ENCODE measurements at places on chromosomes 1 and 21.

DNA sequence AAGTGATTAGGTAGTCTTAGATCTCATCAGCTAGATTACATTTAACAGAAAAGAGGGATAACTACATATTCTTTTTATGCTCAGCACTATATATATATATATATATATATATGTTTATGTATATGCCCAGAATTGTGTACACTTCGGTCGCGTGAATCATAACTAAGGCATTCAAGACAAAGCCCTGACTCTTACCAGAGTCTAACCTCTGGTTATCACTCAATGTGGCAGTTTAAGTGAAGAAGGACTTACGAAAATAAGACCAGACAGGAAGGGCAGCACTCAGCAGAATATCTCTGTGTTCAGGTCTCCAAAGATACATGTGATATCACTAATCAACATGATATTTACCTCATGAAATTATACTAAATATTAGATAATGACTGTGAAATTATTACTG, 1326.7 kb downstream of the MRPL39 start:
- DNase-seq, result no peak

GRCh38 chr21:46355161-46356004, 31.4 kb downstream of the PCNT start:
- no peak for DNase-seq

- DNase-seq, result no peak
Observed at GRCh38 chr1:175133673-175134435, 58.7 kb downstream of the KIAA0040 start.

DNA sequence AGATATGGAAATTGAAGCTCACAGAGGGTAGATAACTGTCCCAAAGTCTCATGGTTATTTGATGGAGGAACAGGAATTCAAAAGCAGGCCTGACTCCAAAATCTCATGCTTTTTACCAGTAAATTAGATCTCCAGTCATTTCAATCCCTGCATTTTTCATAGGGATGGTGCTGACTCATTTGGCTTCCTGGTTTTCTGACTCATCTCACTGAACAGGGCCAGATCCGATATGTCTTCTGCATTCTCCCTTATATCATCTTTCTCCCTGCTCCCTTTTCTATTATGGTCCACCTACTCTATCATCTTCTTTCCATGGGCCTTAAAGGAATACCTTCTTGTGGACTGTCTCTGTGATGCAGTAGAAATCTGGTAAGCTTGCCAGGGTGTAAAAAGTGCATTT, 187.2 kb downstream of the FGGY start:
- DNase-seq, result no peak

DNA sequence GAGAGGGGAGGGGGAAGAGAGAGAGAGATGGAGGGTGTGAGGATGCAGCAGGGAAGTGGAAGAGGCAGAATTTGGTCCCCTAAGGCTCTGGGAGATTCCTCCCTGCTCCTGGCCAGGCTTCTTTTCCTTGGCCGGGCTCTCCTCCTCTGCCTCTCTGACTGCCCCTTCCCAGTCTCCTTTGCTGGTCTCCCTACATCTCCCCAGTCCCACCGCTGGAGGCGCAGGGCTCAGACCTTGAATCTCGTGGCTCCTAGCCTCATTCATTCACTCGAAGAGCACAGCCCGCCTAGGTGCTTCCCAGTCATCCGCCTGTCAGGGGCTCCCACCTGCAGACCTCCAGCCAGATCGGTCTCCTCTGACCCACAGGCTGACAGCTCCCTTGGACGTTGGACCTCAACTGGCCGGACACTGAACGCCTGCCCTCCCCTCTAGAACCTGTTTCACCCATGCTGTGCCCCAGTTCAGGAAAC, 76.5 kb downstream of the VWA5B1 start:
- no peak for DNase-seq

- DNase-seq, result peak; percentile 4
Observed at GRCh38 chr1:147541672-147542568, 619 bp downstream of the BCL9 start.

DNA sequence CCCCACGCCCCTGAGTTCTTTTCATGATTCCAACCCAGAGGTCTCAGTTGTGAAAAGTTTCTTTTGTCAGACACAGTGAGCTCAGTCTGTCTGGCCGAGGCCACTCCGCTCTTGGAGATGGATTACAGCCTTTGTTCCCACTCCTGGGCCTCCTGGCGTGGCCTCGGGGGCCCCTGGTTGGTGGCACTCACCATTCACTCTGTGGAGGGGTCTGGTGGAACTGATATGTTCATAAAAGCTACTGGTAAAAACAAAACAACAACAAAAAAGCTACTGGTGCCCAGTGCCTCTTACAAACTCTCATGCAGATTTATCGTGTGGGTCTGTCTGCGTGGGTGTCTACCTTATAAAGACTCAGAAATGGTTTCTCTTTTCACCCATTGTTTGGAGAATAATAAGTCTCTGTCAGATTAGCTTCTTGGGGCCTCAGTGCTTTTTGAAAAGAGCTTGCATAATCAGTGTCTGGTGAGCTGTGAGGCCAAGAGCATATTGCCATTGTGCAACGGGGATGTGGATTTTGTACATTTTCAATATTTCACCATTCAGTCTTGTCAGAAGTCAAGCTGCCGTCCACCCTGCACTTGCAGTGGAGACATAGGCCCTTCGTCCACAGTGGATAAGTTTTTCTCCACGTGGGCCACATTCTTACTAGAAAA, 86.7 kb downstream of the GALNT2 start:
- no peak for DNase-seq

DNA sequence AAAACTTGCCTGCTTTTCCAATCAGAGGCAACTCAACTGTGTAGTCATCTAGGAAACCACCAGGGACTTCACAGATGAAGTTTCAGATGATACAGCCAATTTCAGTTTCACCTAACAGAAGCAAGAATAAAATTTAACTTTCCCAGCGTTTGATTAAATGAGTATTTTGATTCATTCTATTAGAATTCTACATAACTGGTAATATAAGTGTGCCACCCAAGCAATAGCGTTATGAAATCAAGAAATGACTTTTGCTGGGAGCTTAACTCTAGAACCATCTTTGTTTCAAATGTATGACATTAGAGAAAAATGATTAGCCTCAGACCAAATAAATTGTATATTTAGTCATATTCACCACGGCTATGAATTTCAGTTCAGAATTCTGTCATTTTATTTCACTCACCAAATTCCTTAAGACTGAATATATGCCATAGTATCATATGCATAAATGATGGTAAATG, 239.3 kb downstream of the NRIP1 start:
- DNase-seq, result no peak

- DNase-seq, result peak; percentile 26
Observed at GRCh38 chr21:44370027-44370735, 16.8 kb downstream of the TRPM2 start.

- no peak for DNase-seq
Observed at GRCh38 chr1:6776389-6776788, 8.9 kb upstream of the CAMTA1 start.

GRCh38 chr1:198756470-198756869, 117.6 kb downstream of the PTPRC start:
- DNase-seq, result no peak

- DNase-seq, result no peak
Observed at GRCh38 chr1:26785611-26786436, 1.9 kb upstream of the PIGV start.

- no peak for DNase-seq
Observed at GRCh38 chr1:36387141-36387949, 1.6 kb upstream of the STK40 start.

DNA sequence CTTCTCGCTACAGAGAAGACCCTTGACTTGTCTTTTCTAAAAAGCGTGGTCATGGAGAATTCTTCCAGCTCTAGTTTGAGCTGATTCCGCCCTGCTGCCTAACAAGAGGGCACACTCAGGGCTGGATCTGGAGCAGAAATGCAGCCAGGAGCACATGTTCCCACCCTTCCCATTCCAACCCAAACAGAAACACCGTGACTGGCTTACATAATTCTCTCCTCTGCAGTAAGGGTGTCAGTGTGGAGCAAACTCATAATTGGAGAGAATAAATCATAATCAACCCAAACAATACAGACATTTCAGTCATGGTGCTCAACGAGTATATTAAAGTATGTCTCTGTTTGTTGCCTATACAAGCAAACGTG, 34.5 kb downstream of the CTNNBIP1 start:
- no peak for DNase-seq

DNA sequence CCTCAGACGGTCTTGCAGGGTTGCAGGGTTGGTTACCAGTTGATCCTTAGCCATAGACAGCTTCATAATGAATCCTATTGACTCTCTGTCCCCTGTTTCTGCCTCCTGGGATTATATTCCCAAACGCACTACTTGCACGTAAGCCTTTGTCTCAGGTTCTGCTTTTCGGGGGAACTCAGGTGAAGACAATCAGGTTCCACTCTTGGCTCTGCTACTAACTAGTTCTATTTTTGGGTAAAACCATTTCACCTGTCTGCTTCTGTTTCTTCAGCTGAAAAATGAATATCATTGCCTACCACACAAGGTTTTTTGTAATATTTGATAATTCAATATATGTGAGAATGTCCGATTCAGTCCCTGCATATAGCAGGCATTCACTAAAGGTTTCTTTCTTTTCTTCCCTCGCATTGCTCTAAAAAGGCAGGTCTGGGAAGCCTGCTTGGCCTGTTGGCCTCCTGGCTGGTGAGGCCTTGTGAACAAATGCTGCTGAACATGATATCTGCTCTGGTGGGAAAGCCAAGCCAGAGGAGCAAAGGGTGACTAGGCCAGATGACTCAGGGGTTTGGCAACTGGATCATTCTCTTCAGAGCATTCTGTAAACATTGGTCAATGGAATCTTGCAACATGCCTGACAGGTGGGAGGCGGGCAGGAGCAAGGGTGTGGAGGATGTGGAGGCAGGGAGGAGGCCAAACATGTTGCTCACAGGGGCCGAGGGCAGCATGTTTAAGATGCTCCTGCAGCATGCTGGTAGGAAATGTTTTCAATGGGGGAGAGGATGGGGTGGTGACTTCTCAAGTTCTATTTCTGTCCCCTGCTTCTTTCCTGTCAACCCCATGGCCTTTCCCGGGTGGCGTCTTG, 23.8 kb downstream of the IER5 start:
- no peak for DNase-seq

DNA sequence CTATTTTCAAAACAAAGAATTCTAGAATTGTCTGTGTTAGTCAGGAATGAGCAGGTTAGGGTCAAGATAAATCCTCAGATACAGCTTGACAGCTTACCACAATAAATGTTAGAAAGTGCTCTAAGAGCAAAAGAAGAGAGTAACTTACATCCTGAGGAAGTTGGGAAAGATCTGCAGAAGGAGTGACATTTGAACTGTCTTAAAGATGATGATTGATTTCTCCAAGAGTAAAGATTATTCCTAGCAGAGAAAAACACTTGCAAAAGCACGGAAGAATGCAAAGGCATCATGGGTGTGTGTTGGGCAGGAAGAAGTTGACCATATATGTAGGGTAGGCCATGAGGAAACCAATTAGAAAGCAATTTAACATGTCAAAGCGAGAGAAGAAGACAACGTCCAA, 175.4 kb downstream of the LRRC7 start:
- no peak for DNase-seq

- DNase-seq, result no peak
Observed at GRCh38 chr1:230139315-230139714, 72.3 kb downstream of the GALNT2 start.

GRCh38 chr1:93908394-93909145, 660 bp downstream of the GCLM start:
- DNase-seq, result no peak

- no peak for DNase-seq
Observed at GRCh38 chr1:241551759-241552638, 19.8 kb downstream of the KMO start.

DNA sequence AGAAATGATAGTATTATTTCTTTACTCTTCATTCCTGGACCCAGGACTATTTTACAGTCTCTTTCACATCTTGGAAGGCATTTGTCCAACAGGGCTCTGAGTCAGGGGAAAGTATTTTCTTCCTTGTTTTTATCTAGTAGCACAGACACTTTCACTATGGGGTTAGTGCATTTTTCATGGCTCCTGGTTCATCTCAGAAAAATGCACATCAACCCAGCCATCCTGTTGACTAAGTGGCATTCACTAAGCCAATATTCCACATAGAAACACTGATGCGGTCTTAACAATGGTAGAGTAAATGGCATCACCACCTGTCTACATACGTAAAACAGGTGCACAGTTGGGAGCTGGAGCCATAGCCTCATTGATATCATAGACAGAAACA, 87.4 kb upstream of the C1orf21 start:
- DNase-seq, result peak; percentile 38

DNA sequence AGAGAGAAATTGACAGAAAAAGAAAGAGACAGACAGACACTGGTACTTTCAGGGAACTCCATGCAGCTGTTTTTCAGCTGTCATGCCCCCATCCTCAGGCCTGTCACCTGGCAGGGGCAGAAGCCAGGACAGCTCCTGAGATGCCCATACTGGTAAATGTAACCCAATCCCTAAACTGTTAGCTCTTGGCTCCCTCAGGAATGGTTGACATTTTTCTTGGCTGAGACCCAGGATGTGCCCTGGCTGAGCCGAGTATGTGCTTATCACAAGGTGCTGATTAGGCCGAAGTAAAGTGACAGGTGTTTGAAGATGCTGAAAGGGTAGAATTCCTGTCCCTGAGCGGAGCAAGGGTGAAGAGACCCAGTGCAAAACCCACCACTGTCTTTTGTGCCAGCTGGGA, 50.7 kb downstream of the PGM1 start:
- peak; percentile 91 for DNase-seq

GRCh38 chr21:33268737-33269441, 2.7 kb downstream of the IL10RB start:
- peak; percentile 43 for DNase-seq

DNA sequence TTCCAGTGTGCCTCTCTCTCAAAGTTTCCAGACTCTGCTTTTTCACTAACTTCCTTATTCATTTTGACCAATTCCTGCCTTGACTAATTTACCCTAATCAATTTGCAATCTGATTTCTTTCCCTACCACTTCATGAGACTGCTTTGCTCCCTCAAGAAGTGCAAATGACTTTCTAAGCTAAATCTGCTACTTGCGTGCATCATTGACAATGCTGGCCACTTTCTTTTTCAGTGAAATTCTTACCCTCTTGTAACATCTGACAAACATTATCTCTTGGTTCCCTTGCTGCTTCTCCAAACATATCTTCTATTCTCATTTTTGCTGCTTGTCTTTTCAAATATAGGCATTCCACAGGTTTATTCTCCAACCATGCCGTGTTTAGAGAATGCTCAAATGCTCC, 659.9 kb downstream of the USP25 start:
- no peak for DNase-seq

GRCh38 chr1:226121587-226122400, 59.3 kb downstream of the H3-3A start:
- DNase-seq, result peak; percentile 75

DNA sequence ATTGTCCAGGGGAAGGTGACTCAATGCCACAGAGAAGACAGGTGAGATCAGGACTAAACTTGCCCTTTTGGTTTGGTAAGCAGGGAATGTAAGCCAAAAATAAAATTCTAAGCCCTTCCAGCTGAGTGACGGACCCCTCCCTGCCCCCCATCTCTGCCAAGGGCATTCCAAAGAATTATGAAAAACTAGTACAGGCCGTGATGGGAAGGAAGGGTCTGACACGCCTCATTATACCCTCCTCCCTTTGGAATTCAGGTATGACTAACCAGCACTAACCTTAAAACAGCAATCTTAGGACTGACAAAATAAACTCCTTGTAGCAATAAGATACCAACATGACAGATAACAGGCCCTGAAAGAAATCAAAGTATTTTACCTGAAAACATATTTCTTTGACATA, 99.6 kb downstream of the GABPA start:
- no peak for DNase-seq

GRCh38 chr1:6123083-6123482, 57.0 kb downstream of the CHD5 start:
- no peak for DNase-seq

- DNase-seq, result no peak
Observed at GRCh38 chr1:151949371-151950193, 40.3 kb upstream of the THEM4 start.

GRCh38 chr21:16468184-16468583, 738.4 kb downstream of the USP25 start:
- DNase-seq, result no peak
